ENCODE measurements at places on chromosomes 2 and 18.

DNA sequence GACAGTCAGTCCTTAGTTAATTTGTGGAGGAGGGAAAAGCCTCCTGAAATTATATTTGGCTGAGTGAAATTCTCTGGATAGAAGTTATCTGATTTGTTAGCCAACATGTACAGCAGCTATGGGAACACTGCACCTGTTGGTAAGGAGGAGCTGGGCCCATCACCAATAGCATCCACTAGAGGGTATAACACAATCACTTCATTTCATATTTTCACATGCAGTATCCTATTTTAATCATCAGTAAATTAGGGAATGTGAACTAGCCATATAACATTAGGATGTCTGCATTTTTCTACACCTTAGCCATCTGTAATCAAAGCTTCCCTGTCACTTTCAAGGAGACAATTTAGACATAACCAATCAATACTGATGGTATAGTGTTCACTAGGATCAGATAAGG is 818.4 kb upstream of the CDH2 start:
- no peak for DNase-seq

DNA sequence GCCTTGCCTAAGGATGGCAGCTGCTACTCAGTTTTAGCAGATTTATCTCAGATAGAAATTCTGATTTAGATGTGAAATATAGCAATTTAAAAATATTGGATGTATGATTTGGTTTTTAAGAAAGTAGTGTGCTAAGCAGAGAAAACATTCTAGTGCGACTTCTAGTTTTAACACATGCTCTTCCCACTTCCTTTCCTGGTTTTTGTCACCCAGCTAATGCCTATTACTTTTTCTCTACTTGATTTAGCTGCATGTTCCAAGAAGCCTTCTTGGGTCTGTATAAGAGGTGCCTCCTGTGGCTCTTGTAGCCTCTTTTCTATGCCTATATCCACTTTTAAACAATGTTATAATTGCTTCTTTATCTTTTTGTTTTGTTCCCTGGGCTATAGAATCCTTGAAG is 53.0 kb downstream of the GPD2 start:
- DNase-seq = no peak

- no peak for DNase-seq
Observed at GRCh38 chr2:70141902-70142589, 48.8 kb downstream of the C2orf42 start.

DNA sequence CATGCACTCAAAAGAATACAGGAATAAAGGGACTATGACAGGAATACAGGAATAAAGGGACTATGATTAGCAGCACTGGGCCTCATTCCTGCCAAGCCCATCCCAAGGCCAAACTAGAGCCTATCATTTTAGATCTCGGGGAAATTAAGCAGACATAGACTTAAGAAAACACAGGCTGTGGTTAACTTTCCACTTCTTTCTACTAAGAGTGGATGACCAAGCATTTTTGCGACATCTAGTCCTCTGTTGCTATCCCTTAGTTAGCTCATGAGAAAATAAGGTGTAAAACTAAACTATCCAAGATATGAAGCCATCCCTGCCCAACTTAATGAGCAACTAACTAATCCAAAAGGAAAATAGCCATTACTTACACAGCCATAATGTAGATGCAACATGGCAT is 5.9 kb downstream of the LYPD1 start:
- no peak for DNase-seq

DNA sequence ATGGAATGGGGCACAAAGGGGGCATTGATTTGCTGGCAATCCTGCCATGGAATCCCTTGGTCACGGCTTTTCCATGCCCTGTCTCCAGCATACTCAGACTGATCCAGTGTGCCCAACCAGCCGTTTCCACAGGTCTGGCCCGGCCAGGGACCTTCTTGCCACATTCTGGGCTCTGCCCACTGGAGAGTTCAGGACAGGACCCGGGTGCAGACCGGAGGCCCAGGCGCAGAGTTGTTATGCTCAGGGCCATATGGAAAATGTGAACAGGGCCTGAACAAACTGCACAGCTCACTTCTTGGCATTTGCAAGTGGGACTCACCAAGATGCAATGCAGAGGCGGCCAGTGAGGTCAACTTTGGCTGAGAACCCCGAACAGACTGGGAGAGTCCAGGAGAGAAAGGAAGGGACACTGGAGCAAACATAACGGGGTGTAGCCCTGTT is 15.6 kb upstream of the ASAP2 start:
- no peak for DNase-seq

DNA sequence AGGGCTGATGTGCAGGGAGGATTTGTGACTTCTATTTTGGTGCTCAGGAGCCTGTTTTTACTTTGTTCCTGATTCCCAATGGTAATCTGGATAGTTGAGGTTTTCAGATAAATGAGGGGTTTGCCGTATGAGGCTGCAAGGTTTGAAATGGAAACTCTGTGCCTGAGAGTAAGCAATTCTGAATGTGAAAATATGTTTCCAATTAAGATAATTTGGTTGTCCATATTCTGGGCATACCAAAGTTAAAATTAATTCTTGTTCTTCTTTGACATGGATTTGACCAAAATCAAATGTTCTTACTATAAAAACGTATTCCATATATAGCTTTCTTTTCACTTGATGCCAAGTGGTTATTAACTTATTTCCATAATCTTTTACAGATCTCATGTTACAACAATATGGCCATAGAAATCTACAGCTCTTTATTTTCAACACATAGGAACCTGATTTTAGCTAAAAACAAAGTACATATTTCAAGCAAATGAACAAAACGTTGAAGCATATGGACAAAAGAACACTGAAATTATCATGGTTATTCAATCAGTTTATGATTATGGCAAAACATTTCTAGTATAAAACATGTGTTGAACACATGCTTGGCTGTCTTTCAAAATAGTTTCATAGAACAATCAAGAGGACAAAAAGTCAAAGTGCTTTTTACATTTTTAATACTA is 63.4 kb upstream of the ARHGAP28 start:
- DNase-seq = no peak

DNA sequence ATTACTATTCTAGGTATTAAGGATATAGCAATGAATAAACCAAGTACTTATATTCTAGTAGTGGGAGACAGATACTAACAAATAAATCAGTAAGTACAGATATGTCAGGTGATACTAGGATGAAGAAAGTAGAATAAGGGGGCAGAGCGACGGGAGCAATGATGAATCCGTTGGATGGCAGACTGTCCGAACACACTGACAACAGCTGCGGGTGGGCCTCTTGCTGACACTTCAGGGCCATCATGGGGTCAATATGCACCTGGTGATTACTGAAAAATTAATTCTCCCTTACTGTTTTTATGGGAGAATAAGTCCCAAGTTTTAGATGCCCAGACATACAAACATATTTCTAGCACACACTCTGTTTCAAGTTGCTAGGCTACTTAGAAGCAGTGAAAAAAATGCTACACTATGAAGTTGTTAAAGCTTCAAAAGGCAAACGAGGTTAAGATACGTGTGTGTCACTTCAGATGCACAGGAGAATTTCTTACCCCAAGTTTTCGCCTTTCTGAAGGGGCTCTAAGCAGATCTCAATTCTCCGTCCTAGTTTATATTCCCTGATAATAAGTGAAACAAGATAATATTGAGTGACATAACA is 78.7 kb downstream of the USP40 start:
- no peak for DNase-seq

- no peak for DNase-seq
Observed at GRCh38 chr2:223314811-223315210, 262.8 kb downstream of the KCNE4 start.

DNA sequence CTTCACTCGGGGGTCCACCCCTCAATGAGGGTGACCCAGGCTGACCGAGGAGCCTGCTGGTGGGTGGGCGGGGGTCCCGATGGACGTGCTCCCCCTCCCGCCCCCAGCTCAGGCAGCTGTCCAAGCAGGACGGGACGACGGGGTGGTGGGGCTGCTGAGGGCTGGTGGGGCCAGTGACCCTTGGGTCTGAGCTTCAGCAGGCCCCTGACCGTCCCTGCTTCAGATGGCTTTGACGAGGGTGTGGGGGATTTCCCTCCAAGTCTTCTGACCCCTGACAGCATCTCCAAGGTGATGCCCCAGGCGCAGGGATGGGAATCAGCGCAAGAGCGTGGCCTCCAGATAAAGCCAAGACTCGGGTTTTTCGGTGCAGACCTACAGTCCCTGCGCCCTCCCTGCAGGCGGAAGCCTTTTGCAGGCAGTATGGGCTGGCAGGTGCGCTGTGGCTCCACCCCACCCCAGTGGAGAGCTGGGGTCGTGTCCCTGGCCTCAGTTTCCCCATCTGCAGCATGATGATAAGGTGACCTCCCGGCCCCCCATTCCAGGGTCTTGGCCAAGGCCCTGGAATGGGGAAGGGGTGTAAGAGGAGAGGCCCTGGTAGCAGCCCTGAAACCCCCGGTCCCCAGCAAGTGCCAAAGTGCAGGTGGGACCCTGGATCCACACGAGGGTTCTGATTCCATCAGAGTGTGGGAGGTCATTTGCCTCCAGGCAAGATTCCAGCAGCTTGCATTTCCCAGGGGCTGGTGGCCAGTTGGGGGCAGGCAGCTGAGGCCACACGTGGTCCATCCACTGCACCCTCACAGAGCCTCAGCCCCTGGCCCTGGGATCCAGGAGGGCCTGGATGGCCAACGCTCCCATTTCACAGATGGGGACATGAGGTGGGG is 8.7 kb downstream of the CROCC2 start:
- no peak for DNase-seq

DNA sequence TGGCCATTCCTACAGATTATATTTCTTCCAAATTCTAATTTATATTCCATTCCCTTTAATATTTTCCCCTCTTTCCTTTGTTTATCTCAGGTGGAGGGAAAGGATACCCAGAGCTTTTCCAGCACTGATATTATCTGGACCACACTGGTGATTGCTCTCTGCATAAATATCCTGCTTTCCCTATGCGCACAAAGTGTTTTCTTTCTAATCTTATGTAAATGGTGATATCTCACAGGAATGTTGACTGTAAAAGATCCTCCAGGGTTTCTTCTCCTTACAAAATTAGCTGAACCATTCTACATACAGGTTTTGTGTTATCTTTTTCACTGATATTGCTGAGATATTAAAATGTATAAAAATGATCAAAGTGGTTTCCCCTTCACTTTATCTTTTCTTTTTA is 59.1 kb upstream of the GALNT13 start:
- no peak for DNase-seq

DNA sequence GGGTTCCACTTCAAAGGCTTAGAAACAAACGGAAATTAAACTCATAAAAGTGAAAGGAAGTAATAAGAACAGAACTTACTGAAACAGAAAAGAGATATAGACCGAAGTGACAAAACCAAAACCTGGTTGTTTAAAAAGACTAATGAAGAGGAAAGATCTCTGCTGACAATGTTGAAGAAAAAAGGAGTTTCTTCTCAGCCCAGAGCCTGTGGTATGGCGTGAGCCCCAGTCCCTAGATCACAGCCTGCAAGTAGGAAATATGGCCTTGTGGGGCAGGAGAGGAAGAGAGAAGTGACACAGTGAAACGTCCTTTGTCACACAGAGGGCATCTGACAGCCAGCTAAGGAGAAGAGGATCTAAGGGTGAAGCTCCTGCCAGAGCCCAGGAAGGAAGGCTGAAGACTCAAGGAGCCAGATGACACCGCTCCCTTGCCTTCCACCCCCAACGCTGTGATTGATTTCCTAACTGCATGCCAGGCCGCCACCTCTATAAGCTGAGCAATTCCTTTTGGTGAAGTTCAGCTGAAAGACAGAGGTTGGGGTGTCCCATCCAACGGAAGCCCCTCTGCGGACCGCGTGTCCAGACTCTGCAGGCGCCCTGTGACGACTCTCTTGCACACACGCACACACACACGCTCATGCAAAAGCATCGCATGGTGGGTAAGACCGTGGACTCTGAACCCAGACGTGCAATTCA is 141.1 kb downstream of the HDAC4 start:
- DNase-seq = no peak

DNA sequence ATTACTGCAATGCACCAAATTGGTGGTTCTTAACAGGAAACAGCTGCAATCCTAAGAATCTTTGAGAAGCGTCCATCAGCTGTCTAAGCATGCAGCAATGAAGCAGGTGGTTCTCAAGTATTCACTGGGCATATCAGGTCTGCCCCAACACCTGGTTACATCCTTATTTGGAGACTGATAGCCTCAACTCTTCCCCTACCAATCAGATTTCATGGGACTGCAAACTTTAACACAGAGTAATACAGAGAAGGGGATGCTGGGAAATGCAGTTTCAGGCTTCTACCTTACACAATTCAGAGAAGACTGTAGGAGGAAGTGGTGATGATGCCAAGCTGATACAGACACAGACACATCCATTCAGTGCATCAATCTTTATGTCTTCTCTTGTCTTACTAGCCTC is 240.5 kb downstream of the BCL2 start:
- DNase-seq = no peak

DNA sequence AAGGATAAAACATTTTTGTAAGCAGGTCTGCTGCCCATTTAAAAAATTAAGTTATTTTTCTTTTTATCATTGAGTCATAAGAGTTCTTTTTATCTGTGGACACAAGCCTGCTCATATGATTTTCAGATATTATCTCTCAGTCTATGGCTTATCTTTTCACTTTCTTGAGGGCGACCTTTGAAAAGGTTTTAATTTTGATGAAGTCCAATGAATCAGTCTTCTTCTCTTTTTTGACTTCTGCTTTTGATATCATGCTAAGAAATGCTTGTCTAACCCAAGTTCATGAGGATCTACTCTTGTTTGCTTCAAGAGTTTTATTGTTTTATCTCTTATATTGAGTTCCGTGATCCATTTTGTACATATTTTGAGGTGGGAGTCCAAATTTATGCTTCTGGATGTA is 36.5 kb downstream of the PSMD14 start:
- DNase-seq = no peak

DNA sequence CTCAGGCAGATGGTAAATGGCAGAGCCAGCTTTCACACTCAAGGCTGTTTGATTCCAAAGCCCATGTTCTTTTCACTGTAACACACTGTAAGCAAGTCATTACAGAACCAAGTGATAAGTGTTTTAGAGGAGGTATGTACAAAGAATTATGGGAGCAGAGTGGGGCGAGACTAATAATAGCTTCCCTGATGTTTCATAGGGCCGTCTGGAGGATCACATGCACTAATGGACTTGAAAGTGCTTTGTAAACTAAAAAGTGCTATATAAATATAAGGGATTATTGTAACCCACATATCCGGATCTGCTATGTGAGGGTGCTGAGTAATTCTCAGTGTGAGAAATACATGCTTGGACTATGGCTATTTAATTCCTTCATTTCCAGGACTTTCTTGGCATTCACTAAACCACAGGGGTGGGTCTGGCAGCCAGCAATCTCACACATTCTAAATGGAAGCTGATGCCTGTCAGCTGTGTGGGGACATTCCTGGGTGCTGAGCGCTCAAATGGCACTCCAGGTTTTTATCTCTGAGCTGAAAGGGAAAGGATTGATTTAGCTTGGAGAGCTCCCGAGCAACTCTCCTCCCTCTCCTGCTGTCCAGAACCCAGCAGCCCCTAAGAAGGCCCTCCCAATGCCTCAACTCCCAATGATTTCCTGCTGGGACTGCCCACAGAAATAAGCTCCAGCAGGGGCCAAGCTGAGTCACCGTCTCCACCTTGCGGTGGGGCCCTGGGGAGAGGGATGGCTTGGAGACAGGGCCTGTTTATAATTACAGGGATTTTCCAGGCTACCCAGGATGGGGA is 222.8 kb downstream of the SOX11 start:
- no peak for DNase-seq

GRCh38 chr18:63488160-63488559 is 11.4 kb downstream of the SERPINB5 start:
- no peak for DNase-seq

Data from stimulated activated CD4-positive, alpha-beta T cell treated with anti-CD3 and anti-CD28 coated beads, Interleukin-12 subunit alpha, Interleukin-12 subunit beta, amount 100 ng/mL, for 4 hours (primary cell).